ENCODE measurements at places on chromosomes 2 and 18.

- no peak for DNase-seq
Measured at GRCh38 chr2:135803278-135803677, 33.7 kb downstream of the LCT start.

- DNase-seq, result no peak
Measured at GRCh38 chr2:105454801-105455485, 56.1 kb upstream of the FHL2 start.

DNA sequence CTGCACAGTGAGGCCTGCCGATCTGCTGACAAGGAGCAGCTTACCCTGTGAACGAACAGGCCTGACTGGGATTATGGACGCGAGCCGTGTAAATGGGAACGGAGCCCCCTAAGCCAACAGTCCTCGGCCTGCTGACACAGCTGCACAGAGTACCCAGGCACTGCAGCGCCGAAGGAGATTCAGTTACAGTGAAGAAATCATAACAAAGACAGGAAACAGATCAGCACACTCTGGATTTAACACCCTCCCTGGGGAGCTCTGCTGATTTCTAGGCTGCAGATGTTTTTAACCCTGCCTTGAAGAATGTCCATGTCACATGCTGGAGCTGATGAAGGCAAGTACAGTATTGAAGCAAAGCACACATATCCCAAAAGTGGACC, 43.4 kb downstream of the COLEC12 start:
- no peak for DNase-seq

- no peak for DNase-seq
Measured at GRCh38 chr2:12076810-12077209, 330.4 kb downstream of the LPIN1 start.

DNA sequence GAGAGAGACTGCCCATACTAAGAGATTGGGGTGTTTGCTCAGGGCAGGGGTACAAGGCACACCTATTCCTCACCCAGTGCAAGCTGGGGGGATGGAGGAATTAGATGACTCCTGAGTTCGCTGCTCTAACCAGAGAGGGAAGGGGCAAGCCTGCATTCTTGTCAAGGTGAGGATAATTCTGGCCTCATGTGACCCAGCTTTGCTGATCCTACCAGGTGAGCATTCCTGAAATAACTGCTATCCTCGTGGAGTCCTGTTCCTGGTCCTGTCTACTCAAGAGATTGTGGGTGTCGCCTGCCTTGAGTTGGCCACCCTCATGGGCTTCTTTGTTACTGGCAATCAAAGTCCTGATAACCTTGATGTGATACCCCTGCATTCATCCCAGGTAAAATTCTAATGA, 206.0 kb downstream of the SPP2 start:
- DNase-seq, result no peak

- no peak for DNase-seq
Measured at GRCh38 chr2:50476174-50476573, 555.8 kb downstream of the NRXN1 start.

GRCh38 chr2:171939743-171940071, 17.4 kb downstream of the HAT1 start:
- no peak for DNase-seq

GRCh38 chr2:8119782-8120505, 561.9 kb upstream of the ID2 start:
- DNase-seq, result no peak

GRCh38 chr2:106561803-106562202, 74.6 kb downstream of the CD8B2 start:
- no peak for DNase-seq

- DNase-seq, result no peak
Measured at GRCh38 chr18:23828426-23828825, 139.2 kb downstream of the LAMA3 start.

GRCh38 chr2:98359986-98360385, 13.7 kb downstream of the CNGA3 start:
- DNase-seq, result no peak

- no peak for DNase-seq
Measured at GRCh38 chr18:22998344-22998743, 65.2 kb downstream of the RBBP8 start.
